Muscle of leg (tissue), 16 donors: ENCODE measurements at places on chromosomes 6 and 20. TPM values are rescaled to one million over a fixed set of nuclear protein-coding genes. Genes with fewer than 3 reads are reported as not detected.

MYT1 gene
- total RNA-seq: 0.09 TPM

DNA sequence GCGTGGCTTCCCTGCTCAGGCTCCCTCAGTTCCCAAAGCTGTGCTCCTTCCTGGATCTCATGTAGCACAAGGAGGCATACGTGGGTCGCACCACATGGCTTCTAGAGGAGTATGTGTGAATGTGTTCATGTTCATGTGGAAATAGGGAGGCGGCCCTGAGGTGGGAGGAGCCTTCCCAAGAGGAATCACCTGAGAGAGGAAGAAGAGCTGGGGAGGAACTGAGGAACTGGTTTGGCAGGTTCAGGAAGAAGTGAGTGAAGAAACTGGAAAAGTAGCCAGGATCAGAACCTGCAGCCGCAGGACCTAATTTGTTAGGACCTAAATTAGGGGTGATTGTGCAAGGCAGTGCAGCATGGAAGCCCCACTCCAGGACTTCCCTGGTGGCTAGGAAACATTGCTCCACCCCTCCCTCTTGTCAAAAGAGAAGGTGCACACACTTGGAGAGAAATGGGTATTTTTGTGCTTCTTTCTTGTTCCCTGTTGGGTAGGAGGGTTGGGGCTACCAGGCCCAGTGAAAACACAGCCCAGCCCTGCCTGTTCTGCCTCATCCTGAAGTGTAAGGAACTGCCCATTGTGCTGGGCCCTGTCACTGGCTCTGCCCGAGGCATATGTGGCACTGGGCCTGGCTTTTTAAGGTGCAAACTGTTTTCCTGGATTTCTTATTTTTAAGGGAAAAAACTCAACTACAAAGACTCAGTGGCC is 20.7 kb downstream of the SYNJ2 start:
- no peak overlapping the region for H3K4me3 ChIP-seq
- no peaks in the 10 kb centered on the region for H3K27me3 ChIP-seq
- peak; percentile 27 for DNase-seq

DNA sequence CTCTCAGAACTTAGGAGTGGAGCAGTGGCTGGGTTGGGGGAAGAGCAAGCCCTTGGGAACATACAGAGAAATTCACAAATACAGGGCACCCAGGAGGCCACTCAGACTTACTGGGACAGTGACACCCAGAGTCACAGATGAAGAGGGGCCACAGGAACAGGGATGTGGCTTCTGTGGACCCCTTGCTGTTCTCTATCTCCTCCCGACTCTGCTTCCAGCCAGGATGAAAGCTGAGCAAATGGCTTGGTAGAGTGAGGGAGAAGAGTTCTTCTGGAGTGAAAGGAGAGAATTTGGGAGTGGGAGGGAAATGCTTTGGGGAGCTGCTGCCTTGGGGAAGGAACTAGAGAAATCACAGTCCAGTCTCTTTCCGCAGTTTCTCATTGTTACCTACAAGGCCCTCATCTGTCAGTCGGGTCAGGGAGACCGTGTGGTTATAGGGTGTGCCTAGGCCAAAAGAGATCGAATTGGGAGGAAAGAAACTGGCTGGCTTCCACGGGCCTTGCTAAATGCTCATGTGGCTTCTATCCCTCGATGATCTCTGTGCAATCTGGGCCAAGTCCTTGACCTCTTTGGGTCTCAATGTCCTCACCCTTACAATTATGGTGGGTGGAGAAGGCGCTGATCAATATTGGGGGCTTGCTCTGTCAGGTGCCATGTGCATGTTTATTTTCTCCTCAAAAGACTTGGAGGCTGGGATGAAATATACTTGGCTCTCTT is 17.0 kb downstream of the FOXP4 start:
- peaks cover 21% of the 10 kb centered on the region for H3K36me3 ChIP-seq
- H3K27ac ChIP-seq: no peak overlapping the region
- peaks cover 29% of the 10 kb centered on the region for H3K4me1 ChIP-seq
- H3K27me3 ChIP-seq: peaks cover 3% of the 10 kb centered on the region

POM121L2 gene
- not detected for total RNA-seq

DNA sequence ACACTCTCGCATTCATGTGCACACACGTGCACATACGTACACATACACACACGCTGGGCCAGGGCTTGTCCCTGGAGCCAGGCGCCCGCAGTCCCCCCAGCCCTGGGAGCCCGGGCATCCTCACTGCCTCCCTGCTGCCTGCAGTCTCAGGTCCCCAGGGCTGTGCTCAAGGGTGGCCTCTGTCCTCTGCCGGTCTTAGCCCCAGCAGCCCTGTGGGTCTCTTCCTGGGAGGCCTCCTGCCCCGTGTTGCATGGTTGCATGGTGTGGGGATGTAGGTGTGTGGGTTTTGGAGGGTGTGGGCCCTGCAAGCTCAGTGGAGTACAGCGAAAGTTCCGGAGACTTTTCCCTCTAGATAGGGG is 101.5 kb downstream of the TMEM242 start:
- H3K4me1 ChIP-seq: peaks cover 10% of the 10 kb centered on the region
- peaks cover 5% of the 10 kb centered on the region for H3K27me3 ChIP-seq
- no peaks in the 10 kb centered on the region for H3K36me3 ChIP-seq
- no peak overlapping the region for H3K27ac ChIP-seq
- no peak overlapping the region for H3K4me3 ChIP-seq

GRCh38 chr6:52201046-52201445 is 14.9 kb downstream of the IL17A start:
- no peaks in the 10 kb centered on the region for H3K27me3 ChIP-seq
- H3K27ac ChIP-seq: no peak overlapping the region
- H3K36me3 ChIP-seq: no peaks in the 10 kb centered on the region
- H3K4me3 ChIP-seq: no peak overlapping the region
- no peak for DNase-seq

ZMYND8 gene
- 12.2 TPM for total RNA-seq

GRCh38 chr20:57212534-57213276 is 53.7 kb downstream of the BMP7 start:
- DNase-seq: peak; percentile 97
- H3K27ac ChIP-seq: peak overlapping the region; percentile 81
- no peak overlapping the region for H3K4me3 ChIP-seq
- H3K27me3 ChIP-seq: peaks cover 25% of the 10 kb centered on the region
- H3K36me3 ChIP-seq: no peaks in the 10 kb centered on the region

DNA sequence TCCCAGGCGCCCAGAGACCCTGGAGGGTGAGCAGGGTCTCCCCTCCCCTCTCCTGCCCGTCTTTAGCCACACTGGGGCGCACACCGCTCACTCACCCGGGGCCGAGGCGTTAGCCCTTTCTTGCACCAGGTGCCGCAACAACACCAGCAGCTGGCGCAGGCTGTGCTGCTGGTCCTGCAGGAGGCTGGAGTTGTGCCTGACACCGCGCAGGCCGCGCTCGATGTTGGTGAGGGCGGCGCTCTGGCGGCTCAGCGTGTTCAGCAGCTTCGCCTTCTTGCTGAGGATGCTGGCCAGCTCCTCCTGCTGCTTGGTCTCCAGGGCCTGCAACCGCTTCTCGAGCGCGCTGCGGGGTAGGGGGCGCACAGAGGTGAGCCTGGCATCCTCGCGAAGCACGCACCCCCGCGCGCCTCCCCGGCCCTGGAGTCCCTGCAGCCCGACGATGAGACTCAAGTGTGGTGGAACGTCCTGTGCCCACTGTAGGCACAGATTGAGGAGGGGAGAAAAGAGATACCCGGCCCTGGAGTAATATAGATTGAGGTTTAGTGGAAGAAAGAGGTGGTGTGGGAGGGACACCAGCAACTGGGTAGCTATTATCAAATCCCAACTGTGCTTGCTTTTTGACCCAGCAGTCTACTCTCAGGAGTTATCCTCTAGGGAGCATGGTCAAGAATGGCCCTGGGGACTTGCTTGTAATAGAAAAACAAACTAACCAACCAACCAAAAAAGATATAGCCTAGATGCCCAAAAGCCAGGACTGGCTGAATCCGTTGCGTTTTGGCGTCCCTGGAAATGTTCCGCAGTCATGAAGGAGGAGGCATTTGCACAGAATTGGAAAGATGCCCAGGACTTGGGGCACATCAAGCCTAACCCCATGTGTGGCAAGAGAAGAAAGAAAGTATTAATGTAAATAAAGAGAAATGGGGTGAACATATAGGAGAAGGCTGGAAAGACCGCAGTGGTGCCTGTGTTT is 30.9 kb downstream of the ANGPT4 start:
- no peak overlapping the region for H3K4me3 ChIP-seq
- DNase-seq: peak; percentile 26
- H3K27ac ChIP-seq: no peak overlapping the region

DNA sequence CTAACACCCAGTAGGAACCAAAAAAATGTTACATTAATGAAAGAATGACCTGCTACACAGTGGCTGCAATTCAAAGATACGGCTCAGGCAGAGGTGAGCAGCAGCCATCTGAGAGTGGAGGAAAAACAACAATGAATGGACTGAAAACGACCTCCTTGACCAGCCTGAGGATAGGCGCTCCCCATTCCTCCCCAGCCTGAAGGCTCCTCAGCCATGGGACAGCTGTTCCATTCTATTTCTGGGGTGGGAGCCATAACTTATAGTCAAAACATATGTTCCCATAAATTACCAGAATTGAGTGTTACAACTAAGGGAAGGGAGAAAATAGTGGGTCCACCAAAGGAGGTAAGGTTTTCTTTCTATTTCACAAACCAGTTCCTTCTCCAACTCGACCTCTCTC is 27.2 kb downstream of the FYN start:
- H3K36me3 ChIP-seq: peaks cover 17% of the 10 kb centered on the region
- peak overlapping the region; percentile 76 for H3K27ac ChIP-seq
- DNase-seq: peak; percentile 71
- no peak overlapping the region for H3K4me3 ChIP-seq
- H3K27me3 ChIP-seq: no peaks in the 10 kb centered on the region
- peaks cover 66% of the 10 kb centered on the region for H3K4me1 ChIP-seq

LY6G5B gene
- total RNA-seq: 4.9 TPM

- H3K27ac ChIP-seq: no peak overlapping the region
- no peaks in the 10 kb centered on the region for H3K4me1 ChIP-seq
- DNase-seq: no peak
- no peaks in the 10 kb centered on the region for H3K27me3 ChIP-seq
- no peaks in the 10 kb centered on the region for H3K36me3 ChIP-seq
Measured at GRCh38 chr20:8073024-8073832, 53.7 kb upstream of the TMX4 start.

CAPN11 gene
- total RNA-seq: 0.18 TPM

DNA sequence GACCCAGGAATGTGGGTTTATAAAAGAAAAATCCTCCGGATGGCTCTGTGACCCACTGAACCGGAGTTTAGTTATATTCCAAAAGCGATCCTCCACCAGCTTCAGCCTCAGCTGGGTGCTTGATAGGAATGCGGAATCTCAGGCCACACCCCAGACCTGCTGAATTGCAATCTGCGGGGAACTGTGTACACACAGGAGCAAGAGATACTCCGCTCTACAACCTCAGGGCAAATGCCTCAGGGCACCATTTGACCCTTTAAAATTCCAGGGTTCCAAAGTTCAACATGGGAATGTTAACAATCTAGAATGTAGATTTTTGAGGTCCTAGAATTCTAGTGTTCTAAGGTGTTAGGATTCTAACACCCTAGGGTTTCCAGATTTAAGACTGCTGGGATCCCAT is 10.8 kb downstream of the BPIFA2 start:
- no peak overlapping the region for H3K4me3 ChIP-seq
- H3K27ac ChIP-seq: no peak overlapping the region
- no peaks in the 10 kb centered on the region for H3K36me3 ChIP-seq

GRCh38 chr20:33065785-33066184 is 12.1 kb downstream of the BPIFB3 start:
- H3K36me3 ChIP-seq: no peaks in the 10 kb centered on the region
- no peak overlapping the region for H3K27ac ChIP-seq
- no peak for DNase-seq
- H3K4me1 ChIP-seq: peaks cover 15% of the 10 kb centered on the region
- no peak overlapping the region for H3K4me3 ChIP-seq

CRISP3 gene
- total RNA-seq: 0.04 TPM

GRCh38 chr20:3728354-3728753 is 4.1 kb upstream of the HSPA12B start:
- no peak overlapping the region for H3K4me3 ChIP-seq
- DNase-seq: no peak
- peaks cover 43% of the 10 kb centered on the region for H3K4me1 ChIP-seq
- no peaks in the 10 kb centered on the region for H3K36me3 ChIP-seq
- no peak overlapping the region for H3K27ac ChIP-seq

GSTA2 gene
- not detected for total RNA-seq

- DNase-seq: no peak
- no peaks in the 10 kb centered on the region for H3K36me3 ChIP-seq
Measured at GRCh38 chr20:43839793-43840199, 74.9 kb upstream of the TOX2 start.

DNA sequence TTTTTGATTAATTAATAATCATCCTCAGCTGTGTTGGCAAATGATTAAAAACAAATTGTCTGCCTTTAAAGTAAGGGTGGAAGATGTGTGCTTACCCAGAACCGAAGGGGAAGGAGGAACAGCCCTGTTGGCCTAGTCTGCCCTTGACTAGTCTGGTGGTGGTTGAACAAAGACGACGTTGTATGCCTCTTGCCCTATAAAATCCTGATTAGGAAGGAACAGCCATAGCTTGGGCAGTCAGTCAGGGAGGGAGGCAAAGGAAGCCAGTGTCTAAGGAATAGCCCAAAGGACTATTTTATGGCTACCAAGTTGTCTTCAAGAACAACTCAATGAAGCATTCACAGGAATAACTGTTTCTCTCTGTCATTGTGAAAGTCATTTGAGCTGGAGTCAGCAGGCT is 70.7 kb downstream of the PRDM1 start:
- H3K27me3 ChIP-seq: peaks cover 2% of the 10 kb centered on the region
- no peaks in the 10 kb centered on the region for H3K36me3 ChIP-seq
- no peak for DNase-seq

- H3K27ac ChIP-seq: no peak overlapping the region
- DNase-seq: peak; percentile 80
- no peak overlapping the region for H3K4me3 ChIP-seq
- peaks cover 7% of the 10 kb centered on the region for H3K4me1 ChIP-seq
Measured at GRCh38 chr6:17297271-17298080, 16.3 kb downstream of the RBM24 start.
